Mucosa of gallbladder (tissue), 1 donor: ENCODE measurements at places on chromosomes 1 and 21.

DNA sequence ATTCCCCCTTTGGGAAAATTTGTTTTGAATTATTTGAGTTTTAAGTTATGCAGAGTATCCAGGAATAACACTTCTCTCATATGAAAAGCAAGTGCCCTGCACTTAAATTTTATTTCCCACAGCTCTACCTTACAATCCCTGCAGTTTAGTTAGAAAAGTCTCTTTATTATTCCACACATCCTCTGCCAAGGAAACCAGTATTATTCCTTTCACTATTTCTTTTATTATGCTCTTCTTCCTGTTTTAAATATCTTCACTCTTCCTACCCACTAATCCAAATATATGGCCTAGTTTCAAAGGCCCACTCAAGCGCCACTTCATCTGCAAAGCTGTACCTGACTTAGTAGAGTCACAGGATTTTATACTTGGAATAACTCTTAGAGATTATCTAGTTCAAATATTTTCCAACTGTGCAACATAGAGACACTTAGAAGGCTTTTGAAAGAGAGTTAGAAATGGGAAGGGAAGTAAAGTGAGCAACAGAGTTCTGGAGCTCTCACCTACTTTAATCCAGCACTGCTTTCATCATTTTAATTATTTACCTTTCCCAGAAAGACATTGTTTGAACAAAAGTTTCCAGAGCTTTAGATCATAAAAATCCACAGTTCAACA, 97.2 kb upstream of the LYPLAL1 start:
- no peak for DNase-seq

GRCh38 chr1:52554756-52555155, 1.9 kb upstream of the TUT4 start:
- DNase-seq = no peak

DNA sequence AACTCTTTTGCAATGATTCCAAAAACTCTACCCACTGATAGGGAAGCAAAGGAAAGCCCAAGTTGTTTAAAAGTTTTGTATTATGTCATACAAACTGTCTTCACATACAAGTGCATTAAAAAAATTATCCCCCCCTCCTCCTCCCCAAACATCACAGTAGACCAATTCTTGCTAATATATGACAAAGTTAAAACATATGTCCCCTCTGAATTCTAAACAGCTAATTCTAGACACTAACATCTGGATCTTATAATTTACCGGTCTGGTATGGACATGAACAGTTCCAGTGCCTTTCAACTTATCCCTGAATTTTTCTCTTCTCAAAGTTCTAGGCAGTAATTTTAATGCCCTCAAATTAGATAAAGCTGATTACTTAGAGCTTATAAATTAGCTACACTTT, 13.4 kb downstream of the RIT1 start:
- DNase-seq = no peak

DNA sequence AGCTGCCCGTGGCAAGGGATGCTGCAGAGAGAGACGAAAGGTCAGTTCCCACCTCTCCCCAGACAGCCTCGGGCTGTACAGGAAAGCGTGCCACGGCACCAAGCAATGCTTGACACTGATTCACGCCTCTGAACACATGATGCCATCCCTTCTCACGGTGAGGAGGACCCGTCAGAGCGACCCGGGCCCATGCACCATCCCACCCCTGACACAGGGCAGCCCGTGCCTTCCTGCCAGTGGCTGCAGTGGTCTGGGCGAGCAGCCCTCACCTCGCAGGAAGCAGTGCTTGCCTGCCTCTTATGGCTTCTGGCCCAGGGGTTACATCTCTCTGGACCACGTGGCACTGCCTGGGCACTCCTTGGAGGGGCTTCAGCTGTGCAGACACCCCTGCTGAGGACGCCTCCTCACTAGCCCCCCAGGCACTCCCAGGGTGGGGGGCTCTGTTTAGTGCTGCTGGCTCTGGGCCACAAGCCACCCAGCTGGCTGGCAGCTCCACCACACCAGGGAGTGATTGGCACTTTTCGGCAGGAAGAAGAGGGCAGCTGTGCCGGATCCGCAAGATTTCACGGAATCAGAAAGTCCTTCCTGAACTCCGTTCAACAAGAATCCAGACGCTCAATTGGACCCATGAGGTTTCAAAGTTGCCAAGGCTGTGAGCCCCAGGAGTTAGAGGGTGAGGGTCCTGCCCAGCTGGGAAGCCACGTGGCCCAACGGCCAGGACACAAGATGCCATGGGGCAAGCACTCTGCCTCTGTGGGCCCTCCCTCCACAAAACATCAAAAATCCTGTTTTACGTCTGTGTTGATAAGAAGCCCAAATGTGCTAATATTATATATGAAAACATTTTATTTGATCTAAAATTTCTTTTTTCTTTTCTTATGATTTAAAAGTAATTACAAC, 34.8 kb upstream of the SLC19A1 start:
- DNase-seq = no peak

DNA sequence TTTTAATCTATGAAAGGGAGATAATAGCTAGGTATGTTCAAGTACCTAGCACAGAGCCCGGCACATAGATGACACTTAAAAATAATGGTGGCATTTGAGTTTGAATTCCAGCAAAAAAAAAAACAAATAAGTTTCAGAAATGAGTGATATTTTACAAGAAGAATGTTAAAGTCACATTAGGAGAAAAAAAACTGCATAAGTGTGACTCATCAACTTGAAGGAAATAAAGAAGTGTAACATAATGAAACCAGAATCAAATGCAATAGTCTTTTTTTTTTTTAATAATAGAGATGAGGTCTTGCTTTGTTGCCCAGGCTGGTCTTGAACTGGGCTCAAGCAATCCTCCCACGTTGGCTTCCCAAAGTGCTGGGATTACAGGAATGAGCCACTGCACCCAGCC, 17.1 kb downstream of the DNASE2B start:
- no peak for DNase-seq

DNA sequence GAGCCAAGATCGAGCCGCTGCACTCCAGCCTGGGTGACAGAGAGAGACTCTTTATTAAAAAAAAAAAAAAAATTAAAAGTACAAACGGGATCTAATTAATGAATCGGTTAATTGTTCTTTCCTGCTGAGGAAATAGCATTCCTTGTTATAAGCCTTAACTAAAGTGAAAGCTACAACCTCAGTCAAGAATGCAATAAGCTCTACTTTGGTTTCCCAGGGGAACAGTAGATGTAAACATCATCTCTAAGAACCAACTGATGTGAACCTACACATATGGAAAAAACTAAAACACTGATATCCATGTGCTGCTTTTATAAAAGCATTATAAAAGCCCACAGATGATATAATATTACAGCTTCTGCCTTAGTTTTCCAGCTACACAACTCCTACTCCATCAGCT, 41.9 kb downstream of the LPGAT1 start:
- no peak for DNase-seq

GRCh38 chr1:174828264-174828663, 171.5 kb upstream of the CACYBP start:
- DNase-seq = no peak

DNA sequence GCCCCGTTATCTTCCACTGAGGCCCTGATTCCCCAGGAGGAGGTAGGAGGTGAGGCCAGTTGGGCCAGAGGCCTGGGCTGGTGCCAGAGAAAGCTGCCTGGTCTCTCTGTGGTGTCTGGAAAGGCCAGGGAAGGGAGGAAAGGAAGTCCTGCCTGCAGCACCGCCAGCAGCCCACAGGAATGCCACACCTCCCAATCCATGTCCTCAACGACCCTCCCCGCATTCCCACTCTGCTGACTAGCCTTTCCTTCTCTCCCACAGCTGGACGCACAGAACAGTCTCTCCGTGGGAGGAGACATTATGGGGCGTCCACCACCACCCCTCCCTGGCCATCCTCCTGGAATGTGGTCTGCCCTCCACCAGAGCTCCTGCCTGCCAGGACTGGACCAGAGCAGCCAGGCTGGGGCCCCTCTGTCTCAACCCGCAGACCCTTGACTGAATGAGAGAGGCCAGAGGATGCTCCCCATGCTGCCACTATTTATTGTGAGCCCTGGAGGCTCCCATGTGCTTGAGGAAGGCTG, 18.0 kb downstream of the CSF1 start:
- DNase-seq = no peak
